Thoracic aorta (tissue), 2 donors: ENCODE measurements at places on chromosomes 12 and 14. TPM values are rescaled to one million over a fixed set of nuclear protein-coding genes. Genes with fewer than 3 reads are reported as not detected.

Gene CCDC175
- not detected for total RNA-seq

GRCh38 chr12:132700212-132700822 is 10.3 kb upstream of the PGAM5 start:
- DNase-seq = no peak
- peaks cover 27% of the 10 kb centered on the region for H3K36me3 ChIP-seq
- no peak overlapping the region for H3K4me3 ChIP-seq

GRCh38 chr14:66859063-66859671 is 330.1 kb upstream of the GARIN2 start:
- H3K4me1 ChIP-seq = no peaks in the 10 kb centered on the region
- no peaks in the 10 kb centered on the region for H3K27me3 ChIP-seq
- H3K27ac ChIP-seq = no peak overlapping the region
- H3K4me3 ChIP-seq = no peak overlapping the region
- no peak for DNase-seq

DNA sequence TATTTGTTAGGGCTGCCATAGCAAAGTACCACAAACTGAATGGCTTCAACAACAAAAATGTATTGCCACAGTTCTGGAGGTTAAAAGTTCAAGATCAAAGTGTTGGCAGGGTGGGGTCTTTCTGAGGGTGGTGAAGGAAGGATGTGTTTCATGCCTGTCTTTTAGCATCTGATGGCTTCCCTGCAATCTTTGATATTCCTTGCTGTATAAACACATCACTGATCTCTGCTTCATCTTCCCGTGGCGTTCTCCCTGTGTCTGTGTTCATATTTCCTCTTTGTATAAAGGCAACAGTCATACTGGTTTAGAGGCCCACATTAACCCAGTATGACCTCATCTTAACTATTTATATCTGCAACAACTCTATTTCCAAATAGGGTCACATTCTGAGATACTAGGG is 167.5 kb downstream of the BTG1 start:
- no peak overlapping the region for H3K27ac ChIP-seq
- no peaks in the 10 kb centered on the region for H3K27me3 ChIP-seq
- DNase-seq = no peak

DNA sequence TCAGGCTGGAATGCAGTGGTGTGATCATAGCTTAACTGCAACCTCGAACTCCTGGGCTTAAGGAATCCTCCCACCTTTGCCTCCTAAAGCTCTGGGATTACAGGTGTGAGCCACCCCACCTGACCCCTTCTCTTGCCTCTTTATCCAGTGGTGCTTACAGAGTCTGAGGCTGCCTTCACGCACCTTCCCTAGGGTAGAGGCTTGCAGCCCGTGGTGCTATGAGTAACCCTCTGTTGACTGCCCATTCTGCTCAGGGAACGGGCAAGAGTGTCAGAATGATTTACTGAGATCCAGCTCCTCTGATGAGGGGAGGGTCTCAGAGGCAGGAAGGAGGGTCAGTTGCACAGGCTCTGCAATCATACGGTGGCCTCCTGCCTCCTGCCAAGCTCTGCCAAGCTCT is 125.1 kb upstream of the TBX3 start:
- H3K4me1 ChIP-seq = no peaks in the 10 kb centered on the region
- no peaks in the 10 kb centered on the region for H3K36me3 ChIP-seq
- DNase-seq = no peak
- H3K27me3 ChIP-seq = no peaks in the 10 kb centered on the region

DNA sequence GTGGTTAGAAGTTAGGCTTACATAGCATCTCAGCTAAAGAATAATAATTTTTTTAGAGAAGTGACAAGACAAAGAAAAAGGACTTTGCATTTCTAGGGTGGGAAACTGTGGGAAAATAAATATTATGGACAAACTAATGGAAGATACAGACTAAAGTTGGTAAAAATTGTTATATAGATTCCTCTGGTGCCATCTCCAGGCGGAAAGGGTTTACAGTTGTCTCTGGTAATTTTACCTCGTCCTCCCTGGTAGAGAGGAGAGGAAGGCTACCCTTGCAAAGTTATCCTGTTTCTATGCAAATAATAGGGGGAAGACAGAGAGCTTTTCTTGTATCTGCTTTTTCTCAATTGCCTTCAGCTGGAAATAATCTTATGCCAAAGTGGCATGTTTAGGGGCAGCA is 5.2 kb downstream of the OR11G2 start:
- H3K36me3 ChIP-seq = no peaks in the 10 kb centered on the region
- no peak overlapping the region for H3K4me3 ChIP-seq
- H3K27me3 ChIP-seq = no peaks in the 10 kb centered on the region

DNA sequence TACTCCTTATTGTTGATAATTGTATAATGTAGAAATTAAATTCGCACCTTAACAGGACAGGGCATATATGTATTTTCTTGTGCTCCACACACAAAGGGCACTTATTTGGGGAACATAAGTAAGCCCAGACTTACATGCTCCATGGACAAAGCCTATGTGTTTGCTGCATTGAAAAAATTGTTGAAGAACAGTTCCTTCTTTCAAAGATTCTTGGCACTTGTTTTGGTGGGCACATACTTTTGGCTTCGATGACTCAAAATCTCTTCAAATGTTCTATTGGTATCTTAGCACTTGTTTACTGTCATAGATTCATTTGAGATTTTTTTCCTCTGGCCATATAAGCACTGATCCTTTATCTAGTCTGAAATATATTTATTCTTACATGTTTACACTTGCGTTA is 1.4 kb upstream of the MAP4K5 start:
- no peaks in the 10 kb centered on the region for H3K36me3 ChIP-seq
- H3K4me1 ChIP-seq = peaks cover 10% of the 10 kb centered on the region
- no peak overlapping the region for H3K4me3 ChIP-seq
- no peak overlapping the region for H3K27ac ChIP-seq
- no peaks in the 10 kb centered on the region for H3K27me3 ChIP-seq

- H3K27ac ChIP-seq = no peak overlapping the region
- H3K27me3 ChIP-seq = no peaks in the 10 kb centered on the region
- peaks cover 37% of the 10 kb centered on the region for H3K4me1 ChIP-seq
- no peak for DNase-seq
- no peaks in the 10 kb centered on the region for H3K36me3 ChIP-seq
Observed at GRCh38 chr12:46580445-46580844, 207.9 kb upstream of the SLC38A2 start.
